ENCODE measurements at places on chromosomes 7 and 10.

- DNase-seq: no peak
These were observed 195.6 kb downstream of the CUX1 start for GRCh38 chr7:102012941-102013461.

DNA sequence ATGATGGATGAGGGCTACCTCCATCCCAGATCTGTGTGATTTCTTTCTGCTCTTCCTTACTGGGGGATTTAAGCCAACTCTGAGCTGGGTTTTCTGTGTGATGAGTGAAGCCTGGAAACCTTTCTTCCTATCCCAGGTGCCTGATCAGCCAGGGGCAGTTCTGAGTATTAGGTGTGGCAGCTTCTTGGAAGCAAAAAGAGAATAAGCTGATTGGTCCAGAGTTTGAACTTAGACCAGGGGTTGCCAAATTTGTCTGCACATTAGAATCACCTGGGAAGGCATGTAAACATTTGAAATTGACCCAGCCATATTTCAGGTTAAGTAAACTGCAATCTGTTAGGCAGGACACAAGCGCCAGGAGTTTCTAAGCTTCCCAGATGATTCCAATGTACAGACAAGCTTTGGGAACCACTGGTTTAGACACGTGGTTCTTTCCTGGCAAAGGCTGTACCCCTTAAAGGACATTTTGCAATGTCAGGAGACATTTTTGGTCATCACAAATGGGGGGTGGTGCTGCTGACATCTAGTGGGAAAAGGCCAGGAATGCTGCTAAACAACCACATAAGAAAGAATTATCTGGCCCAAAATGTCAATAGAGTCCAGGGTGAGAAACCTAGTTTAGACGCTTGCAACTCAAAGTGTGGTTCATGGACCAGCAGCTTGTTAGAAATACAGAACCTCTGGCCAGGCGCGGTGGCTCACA lies 160.5 kb upstream of the GHITM start:
- DNase-seq: no peak

GRCh38 chr10:43700306-43700705 lies 51.6 kb upstream of the ZNF32 start:
- no peak for DNase-seq

DNA sequence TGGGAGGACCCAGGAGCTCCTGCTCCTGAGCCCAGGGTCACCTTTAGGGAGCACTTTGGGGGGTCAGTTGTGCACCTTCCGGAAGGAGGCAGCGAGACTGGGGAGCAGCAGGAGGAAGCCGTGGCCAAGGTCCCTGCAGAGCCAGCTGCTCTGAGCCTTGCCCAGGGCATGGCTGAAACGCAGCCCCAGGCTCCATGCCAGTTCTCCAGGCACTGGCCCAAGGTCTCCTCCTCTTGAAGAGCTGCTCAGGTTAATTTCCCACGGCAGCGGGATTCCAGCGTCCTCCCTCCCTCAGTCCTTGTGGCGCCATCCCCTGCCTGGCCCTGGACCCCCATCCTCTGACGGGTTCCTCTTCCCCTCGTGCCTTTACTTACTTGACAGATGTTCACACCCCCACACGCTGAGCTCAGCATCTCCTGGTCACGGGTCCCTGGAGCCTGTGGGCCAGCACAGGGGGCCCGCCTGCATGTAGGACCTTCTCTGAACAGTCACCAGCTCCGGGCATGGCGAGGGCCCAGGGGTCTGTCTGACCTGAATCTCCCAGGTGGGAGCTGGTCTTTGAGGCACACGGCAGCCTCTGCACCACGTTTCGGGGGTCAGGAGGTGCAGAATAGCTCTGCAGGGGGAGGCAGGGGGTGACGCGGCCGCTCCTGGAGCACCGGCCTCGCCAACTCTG lies 16.7 kb upstream of the CFAP46 start:
- DNase-seq: no peak

DNA sequence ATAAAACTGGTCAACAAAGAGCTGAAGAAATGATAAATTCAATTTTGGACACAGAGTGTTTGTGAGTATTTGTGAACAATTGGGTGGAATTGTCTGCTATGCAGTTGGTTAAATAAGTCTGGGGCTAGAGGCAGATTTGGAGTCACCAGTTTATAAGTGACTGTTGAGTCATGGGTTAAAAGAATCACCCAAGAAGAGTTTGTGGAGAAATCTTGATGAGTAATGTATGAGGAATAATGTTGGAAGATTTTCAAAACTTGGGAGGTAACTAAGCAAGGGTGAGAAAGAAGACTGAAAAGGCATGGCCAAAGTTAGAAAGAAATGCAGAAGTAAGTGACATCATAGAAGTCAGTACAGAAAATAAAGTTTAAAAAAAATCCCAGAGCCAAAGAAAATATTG lies 750.7 kb downstream of the MAGI2 start:
- no peak for DNase-seq

GRCh38 chr7:56447864-56448693 lies 331.9 kb upstream of the NUPR2 start:
- DNase-seq: no peak

DNA sequence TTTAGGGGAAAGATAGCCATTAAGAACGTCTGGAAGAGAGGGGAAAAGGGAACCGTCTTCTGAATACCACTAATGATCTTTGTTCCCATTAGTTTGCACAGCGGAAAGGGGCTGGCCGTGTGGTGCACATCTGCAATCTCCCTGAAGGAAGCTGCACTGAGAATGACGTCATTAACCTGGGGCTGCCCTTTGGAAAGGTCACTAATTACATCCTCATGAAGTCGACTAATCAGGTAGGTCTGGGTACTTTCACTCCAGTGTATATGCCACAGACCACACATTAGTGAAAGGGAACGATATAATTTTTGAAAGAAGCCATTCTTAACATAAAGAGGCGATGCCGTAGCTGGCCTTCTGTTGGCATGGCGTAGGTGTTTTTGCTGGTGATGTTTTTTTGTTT lies 74.3 kb upstream of the PDCD4 start:
- no peak for DNase-seq

- no peak for DNase-seq
These were observed 59.0 kb upstream of the FGL2 start for GRCh38 chr7:77258593-77258992.

GRCh38 chr10:48289501-48290238 lies 15.2 kb upstream of the FRMPD2 start:
- peak; percentile 61 for DNase-seq

- peak; percentile 28 for DNase-seq
These were observed 133.8 kb upstream of the ZNF92 start for GRCh38 chr7:65239707-65240352.

DNA sequence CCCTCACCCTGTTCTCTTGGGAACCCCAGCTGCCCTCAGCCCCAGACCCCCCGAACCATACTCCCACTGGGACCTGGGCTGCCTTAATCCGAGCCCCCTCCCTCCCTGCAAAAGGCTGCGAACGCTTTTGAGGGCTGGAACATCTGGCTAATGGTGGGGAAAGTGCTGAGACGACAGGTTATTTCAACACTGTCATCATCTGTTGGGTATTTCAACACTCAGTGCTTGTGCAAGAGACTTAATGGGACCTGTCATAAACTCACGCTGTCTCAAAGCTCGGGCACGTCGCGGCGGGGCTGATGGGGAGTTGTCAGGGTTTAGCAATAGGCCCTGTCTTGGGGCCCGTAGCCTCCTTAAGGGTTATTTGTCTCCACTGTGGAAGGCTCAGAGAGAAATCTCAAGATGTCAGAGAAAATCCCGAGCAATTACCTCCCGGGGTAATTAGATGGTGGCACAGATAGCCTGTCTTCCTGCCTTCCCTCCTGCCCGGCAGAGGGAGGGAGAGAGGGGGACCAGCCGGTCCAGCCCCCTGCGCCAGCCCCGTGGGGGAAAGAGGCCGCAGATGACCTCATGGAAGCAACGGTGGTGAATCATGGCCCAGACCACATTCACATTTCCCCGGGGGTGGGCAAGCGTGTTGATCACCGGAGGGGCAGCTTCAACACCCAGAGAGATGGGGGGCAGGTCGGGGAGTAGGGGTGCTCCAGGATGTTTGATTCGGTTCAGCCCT lies 88.7 kb upstream of the MYL10 start:
- DNase-seq: no peak

DNA sequence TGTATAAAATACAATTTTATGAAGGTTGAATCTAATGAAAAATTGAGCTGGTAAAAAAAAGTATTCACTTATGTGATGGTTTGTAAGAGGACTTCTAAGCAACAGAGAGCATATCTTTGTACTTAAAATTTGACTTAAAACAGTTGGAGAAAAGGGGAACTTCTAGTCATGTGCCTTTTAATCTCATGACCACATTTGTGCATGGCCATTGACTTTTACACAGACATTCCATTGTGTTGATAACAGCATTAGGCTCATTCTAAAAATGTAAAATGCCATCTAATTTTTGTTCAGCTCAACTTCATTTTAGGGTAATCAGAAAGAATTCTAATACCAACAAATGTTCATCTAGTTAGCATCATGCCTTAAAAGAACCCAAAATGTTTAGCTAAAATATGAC lies 119.9 kb downstream of the HPSE2 start:
- no peak for DNase-seq

GRCh38 chr10:13717936-13718772 lies 131.4 kb downstream of the PRPF18 start:
- DNase-seq: peak; percentile 53

DNA sequence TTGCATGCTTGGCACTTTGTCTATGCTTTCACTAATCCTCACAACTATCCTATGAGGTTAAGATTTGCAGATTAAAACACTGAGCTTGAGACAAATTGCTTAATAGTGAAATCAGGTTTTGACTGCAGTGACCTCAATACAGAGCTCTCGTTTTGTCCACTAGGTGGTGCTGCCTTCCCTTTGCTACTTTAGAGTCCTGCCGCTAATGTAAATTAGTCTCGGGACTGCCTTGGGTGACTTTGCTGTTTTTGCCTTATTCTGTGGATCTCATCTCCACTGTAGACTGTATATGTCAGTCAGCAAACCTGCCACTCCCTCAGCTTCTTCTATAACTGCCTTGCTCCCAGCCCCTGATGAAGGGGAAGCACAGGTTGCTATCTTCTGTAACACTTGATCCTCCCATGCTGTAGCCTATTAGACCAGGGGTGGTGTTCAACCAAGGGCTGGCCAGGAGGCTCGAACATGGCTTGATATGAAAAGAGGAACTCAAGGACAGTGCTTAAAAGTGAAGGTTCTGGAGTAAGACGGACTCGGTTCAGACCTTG lies 26.0 kb downstream of the ASB4 start:
- DNase-seq: peak; percentile 65

DNA sequence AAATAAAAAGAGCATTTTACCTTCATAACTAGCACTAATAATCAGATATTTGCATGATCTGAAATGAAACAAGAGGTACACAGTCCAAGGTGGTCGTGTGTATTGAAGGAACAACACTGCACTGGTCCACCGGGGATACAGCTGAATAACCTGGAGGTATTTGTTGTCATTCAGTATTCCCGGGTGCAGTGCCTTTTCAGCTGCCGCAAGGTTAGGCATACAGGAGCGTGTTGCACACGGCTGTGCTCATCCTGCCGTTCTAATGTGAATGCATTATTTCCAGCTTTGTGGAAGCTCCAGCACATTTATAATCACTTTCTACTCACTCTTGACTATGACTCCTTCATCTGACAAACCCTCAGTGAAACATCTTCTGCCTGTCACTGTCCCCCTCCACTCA lies 377.8 kb downstream of the GFRA1 start:
- no peak for DNase-seq

DNA sequence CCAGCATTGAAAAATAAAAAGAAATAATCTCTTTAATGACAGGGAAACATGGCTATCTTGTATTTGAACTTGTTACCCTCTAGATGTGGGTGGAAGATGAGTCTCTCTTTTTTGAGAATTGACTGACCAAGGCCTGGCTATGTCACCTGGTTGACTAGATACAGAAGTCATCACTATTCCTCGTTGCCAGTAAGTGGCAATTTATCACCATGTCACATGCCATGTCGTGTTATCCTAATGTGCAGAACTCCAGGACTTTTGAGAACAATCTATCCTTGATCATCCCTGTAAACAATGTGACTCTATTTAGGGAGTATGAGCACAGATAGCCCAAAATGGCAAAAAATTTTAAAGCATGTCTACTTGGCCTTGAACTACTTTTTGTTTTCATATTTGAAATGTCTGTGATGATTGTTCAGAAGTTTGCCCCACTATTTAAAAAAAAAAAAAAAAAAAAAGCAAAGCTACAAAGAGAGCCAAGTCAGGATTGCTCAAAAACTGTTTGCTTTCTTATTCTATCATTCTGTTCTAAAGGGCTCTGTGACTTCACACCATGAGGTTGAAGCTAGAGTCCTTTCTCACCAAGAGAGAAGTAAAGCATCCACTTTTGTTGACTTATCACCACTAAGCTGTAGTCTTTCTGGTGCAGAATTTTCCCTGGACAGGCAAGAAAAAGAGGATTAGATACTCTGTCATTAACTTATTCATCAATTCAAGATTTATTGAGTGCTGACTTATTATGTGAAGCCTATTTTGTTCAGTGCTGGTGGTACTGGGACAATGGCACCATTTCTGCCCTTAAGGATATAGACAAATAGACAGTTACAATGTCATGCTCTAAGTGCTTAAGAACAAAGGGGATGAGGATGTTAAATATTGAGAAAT lies 10.4 kb upstream of the WIPF3 start:
- DNase-seq: no peak

GRCh38 chr7:102000123-102000522 lies 182.7 kb downstream of the CUX1 start:
- DNase-seq: no peak

GRCh38 chr10:34821587-34822585 lies 6.8 kb upstream of the PARD3 start:
- DNase-seq: no peak

- DNase-seq: no peak
These were observed 692.4 kb downstream of the KCNMA1 start for GRCh38 chr10:76945166-76945565.

DNA sequence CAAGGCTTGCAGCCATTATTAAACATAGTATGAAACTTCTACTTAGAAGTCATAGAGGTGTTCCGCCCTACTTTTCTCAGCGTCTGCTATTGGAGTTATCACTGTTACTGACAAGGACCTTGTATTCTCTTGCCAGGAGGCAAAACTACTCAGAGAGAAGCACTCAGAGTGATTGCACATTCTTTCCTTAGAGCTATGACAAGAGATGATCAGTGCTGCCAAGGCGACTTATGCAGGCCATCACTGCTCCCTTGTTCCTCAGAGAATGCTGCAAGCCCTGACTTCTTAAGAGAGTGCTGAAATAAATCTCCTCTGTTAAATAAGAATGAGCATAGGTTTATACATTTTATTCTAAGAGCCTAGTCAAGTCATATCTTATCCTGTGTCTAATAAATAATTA lies 534.6 kb upstream of the PHF14 start:
- no peak for DNase-seq

DNA sequence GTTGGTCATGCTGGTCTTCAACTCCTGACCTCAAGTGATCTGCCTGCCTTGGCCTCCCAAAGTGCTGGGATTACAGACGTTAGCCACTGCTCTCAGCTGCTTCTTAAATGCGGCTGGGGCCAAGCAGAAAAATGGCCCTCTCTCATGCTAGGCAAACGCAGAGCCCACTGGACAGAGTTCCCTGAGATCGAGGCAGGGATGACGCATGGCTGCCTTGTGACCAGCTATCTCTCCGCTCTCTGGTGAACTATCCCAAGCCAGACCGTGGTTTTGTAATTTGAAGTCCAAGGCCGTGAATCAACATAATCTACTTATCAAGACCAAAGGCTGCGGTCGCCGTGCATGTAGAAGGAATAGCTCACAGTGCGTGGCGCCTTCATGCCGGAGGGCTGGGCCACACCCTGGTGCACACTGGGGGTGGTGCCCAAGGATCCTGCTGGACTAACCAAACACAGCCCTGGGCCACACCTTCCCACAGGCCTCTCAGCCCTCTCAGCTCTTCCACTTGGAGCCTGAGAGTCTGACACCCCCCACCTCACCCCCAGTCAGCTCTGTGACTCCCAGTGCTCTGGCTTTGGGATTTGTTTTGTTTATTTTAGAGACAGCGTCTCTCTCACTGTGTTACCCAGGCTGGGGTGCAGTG lies 88.1 kb upstream of the CUX1 start:
- no peak for DNase-seq

GRCh38 chr7:22728401-22729029 lies 1.5 kb downstream of the IL6 start:
- no peak for DNase-seq

Data from activated T-cell treated with anti-CD3 and anti-CD28 coated beads, Interleukin-2, amount 50 U/mL, for 48 hours (primary cell).